ENCODE measurements at places on chromosomes 3 and 15. TPM values are rescaled to one million over a fixed set of nuclear protein-coding genes. Genes with fewer than 3 reads are reported as not detected.

GRCh38 chr3:98528474-98529346 lies 3.1 kb upstream of the GPR15 start:
- H3K27ac ChIP-seq, result no peak overlapping the region
- H3K4me3 ChIP-seq, result no peak overlapping the region
- no peak for DNase-seq

GRCh38 chr15:31227235-31227634 lies 99.4 kb upstream of the KLF13 start:
- H3K27me3 ChIP-seq, result no peaks in the 10 kb centered on the region
- peaks cover 17% of the 10 kb centered on the region for H3K4me1 ChIP-seq
- H3K4me3 ChIP-seq, result no peak overlapping the region
- no peak overlapping the region for H3K27ac ChIP-seq
- DNase-seq, result no peak

GRCh38 chr15:83653639-83654378 lies at the start of gene ADAMTSL3:
ADAMTSL3 (plus strand) TSS chr15:83654123; CDS start chr15:83655762, 1,639 bp downstream.
- no peaks in the 10 kb centered on the region for H3K27me3 ChIP-seq
- no peak within 1 kb of the TSS for H3K27ac ChIP-seq
- peaks cover 13% of the 10 kb centered on the region for H3K4me1 ChIP-seq
- H3K4me3 ChIP-seq, result peak within 1 kb of the TSS; percentile 2
- no peaks in the 10 kb centered on the region for H3K36me3 ChIP-seq

The ITIH1 gene
- total RNA-seq, result not detected

- peaks cover 35% of the 10 kb centered on the region for H3K4me1 ChIP-seq
- peak; percentile 48 for DNase-seq
- peak overlapping the region; percentile 93 for H3K27ac ChIP-seq
- H3K36me3 ChIP-seq, result no peaks in the 10 kb centered on the region
Observed at GRCh38 chr15:75198560-75199356, 2.9 kb upstream of the C15orf39 start.

The EXD1 gene
- not detected for total RNA-seq

- H3K27me3 ChIP-seq, result no peaks in the 10 kb centered on the region
- H3K4me3 ChIP-seq, result no peak overlapping the region
- H3K27ac ChIP-seq, result no peak overlapping the region
- H3K4me1 ChIP-seq, result no peaks in the 10 kb centered on the region
- H3K36me3 ChIP-seq, result no peaks in the 10 kb centered on the region
Observed at GRCh38 chr3:175200391-175201095, 341.4 kb downstream of the NAALADL2 start.

DNA sequence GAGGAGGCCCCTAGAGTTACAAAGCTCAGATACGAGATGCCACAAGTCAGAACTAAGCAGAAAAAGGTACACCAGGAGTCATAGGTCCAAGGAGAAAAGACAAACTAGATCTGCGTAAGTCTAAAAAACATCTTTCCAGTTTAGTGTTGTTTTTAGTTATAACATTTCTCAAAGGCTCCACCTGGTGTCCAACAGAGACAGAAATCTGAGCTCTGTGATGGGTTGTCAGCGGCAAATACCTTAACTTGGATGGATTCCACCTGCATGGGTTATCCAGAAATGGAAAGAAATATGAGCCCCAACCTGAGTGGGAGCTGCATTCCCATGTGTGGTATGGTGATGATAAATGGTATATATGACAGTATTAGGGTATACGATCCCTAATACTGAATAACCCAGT lies 238.6 kb upstream of the CHRM5 start:
- H3K36me3 ChIP-seq, result no peaks in the 10 kb centered on the region
- H3K4me3 ChIP-seq, result no peak overlapping the region
- no peaks in the 10 kb centered on the region for H3K4me1 ChIP-seq
- H3K27me3 ChIP-seq, result no peaks in the 10 kb centered on the region
